ENCODE measurements at places on chromosomes 11 and 22.

DNA sequence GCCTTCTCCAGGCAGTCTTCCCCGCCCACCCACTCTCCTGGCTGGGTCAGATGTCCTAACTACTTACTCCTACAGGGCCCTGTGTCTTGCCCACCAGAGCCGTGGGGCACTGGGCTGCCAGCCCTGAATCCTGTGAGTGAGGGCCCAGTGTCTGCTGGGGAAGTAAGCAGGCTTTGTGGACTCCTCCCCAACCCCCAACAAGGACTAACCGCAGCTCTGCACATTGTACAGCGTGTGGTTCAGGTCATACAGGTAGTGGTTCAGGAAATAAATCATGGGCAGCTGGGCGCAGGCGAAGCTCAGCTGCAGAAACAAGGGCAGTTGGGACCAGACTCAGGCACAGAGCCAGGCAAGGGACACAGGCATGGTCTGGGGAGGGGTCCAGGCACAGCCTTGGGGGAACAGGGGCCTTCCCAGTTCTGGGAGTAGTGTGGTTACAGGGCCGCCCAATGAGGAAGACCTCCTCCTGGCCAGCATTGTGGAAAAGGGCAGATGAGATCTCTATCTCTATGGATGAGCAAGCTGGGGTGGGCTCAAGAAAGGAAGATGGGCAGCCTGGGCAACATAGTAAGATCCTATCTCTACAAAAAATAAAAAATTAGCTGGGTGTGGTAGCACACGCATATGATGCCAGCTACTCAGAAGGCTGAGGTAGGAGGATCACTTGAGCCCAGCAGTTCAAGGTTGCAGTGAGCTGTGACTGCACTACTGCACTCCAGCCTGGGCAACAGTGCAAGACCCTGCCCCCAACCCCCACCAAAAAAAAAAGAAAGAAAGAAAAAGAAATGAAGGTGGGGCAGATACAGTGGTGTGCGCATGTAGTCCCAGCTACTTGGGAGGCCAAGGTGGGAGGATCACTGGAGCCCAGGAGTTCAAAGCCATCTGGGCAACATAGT lies 5.5 kb downstream of the UNC93B1 start:
- DNase-seq: no peak

GRCh38 chr11:116543911-116544475 lies 228.8 kb downstream of the BUD13 start:
- DNase-seq: no peak

DNA sequence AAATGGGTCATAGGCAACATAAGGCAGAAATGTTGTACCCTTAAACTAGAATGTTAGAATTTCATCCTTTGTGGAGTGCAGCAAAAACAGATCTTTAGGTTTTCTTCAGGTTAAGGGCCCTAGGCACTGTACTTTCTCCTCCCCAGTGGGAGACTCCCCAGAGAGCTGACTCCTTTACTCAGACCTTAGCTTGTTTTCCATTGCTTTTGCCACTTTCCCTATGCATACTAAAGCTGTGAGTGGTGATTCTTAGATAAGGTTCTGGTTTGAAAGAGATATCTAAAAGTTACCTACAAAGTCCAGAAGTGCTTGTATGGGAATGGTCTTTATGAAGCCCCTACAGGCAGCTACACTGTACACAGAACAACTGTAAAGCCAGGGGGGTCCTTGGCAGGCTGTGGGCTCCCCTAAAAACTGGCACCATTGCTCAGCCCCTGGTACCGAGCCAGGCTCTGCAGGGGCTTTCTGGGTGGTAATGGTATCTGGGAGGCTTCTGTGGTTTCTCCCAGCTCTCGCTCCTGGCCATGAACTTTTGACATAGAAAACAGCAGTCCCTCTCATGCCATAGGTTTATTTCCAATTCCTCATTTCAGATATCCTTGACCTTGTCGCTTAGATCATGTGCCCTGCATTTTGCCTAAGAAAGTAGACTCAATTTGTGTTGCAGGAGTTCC lies 23.2 kb downstream of the AMOTL1 start:
- DNase-seq: no peak

- DNase-seq: no peak
Observed at GRCh38 chr11:116093481-116094270, 589.5 kb upstream of the CADM1 start.

DNA sequence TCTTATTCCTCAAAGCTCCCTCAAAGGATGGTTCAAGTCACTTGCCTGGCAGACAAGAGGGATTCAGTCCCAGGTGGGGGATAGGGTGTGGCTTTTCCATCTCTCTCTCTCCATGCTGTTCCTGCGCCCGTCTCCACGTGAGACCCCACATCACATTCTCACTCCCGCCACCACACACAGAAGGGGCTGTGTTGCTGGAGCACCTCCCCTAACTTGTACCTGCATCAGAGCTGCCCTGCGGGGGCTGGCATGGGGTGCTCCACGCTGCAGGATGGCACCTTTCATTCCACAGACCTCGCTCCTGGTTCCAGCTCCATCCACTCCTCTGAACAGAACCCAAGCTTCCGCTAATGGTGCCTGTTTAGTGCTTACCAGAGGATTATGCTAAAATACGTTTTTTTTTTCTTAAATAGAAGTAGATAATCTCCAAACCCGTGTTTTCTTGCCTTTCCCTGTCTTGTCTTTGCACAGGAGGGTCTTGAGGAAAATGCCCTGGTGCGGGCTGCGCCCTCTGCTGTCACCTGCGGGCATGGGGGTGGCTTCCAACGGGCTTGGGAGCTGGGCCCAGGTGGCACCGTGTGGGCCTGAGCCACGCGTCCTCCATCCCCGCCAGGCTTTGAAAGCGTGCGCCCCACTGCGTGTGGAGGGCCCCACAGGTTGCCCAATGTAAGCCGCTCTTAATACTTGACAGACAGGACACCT lies 985.6 kb downstream of the BRD1 start:
- DNase-seq: no peak

- peak; percentile 58 for DNase-seq
Observed at GRCh38 chr11:62922653-62923431, 1.7 kb upstream of the CHRM1 start.

- DNase-seq: no peak
Observed at GRCh38 chr11:121692236-121692635, 239.5 kb upstream of the SORL1-AS1 start.

GRCh38 chr22:22156716-22157347 lies 87.8 kb upstream of the VPREB1 start:
- DNase-seq: peak; percentile 45

- no peak for DNase-seq
Observed at GRCh38 chr22:19779011-19779421, 18.4 kb downstream of the TBX1 start.

DNA sequence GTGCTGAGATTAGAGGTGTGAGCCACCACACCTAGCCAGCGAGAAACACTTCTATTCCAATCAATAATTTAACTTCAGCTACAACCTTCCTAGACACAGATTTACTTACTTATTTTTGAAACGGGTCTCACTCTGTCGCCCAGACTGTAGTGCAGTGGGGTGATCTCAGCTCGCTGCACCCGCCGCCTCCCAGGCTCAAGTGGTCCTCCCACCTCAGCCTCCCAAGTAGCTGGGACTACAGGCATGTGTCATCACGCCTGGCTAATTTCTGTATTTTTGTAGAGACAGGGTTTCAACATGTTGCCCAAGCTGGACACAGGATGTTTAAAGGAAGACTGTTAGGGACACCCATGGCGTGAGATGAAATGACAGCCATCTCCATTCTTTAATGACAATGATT lies 61.3 kb downstream of the MICAL3 start:
- DNase-seq: no peak

DNA sequence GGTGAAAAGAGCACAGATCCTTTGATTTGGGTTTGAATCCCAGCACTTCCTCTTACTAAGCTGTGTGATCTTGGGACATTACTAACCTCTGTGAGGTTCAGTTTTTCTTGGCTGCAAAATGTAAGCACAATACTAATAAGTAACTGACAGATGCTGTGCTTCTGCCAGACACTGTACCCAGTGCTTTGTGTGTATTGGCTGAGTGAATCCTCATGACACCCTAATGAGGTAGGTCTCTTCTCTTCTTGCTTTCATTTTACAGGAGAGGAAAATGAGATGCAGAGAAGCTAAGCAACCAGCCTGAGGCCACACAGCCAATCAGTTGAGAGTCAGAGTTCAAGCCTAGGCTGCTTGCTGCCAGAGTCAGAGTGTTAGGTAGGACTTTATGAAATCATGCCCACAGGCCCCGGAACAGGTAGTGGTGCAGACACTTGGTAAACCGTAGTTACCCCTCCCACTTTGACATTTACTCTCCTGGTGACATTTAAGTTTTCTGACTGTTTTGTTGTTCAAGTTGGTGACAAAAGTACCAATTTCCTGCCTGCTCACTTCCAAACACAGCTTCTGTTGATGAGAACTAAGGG lies 21.2 kb downstream of the PTPRJ start:
- peak; percentile 73 for DNase-seq

GRCh38 chr11:61709572-61709971 lies 29.4 kb downstream of the DAGLA start:
- no peak for DNase-seq

DNA sequence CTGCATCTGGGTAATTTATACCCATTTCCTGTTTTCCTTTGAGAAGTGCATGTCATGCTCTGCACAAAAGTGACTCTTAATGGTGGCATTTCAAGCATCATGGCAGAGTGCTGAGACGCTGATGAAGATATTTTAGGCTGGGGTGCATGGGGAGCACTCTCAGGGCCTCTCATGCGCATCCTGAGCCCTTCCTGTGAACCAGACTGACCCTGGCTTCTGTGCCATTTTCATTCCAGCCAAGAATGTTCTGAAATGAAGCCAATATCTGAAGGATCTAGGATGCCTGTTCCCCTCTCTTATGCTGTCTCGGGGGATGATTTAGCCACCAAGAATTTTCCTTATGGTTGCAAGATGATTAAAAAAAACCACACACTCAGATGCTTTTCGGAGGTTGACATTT lies 61.5 kb downstream of the MIAT start:
- DNase-seq: no peak

DNA sequence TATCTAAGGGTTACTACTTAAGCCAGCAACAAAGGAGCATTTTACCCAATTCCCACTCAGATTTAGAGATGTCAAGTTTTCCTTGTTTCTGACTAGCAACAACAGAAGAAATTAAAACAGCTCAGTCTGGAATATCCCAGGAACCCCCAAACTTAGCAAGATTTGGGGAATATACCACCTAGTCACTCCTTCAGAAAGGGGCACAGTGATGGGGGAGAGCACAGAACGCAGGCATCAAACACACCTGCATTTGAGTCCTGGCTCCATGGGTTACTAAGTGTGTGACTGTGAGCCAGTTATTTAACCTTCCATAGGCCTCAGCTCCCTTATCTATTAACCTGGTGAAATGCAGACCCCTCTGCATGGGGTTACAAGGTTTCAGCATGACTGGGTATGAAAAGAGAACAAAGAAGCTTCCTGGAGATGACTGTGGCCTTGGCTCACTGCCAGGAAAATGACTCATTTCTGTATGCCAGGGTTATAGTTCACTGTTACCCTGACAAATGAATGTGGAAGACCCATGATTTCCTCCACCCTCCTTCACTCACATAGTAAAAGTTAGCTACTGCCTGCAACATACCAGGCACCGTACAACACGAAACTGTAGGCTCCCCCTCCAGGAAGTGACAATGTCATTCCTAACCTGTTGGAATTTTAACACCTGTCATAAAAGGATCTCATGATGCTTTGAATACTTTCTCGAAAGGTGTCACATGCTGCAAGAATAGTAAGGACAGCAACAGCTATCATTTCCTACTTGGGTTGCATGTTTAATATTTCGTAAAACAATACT lies 79.6 kb downstream of the ME3 start:
- peak; percentile 92 for DNase-seq

DNA sequence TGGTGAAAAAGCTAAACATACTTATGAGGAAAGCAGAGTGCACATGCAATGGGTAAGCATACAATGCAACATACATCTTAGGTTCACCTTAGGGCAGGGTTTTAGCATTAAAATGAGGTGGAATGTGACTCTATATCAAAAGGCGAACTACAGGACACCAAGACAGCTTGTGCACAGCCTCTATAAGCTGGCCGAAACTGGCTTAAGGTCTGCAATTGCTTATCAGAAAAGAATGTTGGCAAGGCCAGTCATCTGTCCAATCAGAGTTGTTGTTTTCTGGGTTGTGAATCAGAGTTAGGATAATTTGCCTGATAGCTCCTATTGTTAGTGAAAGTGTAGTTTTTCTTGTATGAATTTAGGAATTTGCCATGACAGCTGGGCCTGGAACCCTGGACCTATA lies 76.5 kb downstream of the LRRC4C start:
- no peak for DNase-seq

GRCh38 chr11:77401486-77402217 lies 72.2 kb downstream of the PAK1 start:
- no peak for DNase-seq

DNA sequence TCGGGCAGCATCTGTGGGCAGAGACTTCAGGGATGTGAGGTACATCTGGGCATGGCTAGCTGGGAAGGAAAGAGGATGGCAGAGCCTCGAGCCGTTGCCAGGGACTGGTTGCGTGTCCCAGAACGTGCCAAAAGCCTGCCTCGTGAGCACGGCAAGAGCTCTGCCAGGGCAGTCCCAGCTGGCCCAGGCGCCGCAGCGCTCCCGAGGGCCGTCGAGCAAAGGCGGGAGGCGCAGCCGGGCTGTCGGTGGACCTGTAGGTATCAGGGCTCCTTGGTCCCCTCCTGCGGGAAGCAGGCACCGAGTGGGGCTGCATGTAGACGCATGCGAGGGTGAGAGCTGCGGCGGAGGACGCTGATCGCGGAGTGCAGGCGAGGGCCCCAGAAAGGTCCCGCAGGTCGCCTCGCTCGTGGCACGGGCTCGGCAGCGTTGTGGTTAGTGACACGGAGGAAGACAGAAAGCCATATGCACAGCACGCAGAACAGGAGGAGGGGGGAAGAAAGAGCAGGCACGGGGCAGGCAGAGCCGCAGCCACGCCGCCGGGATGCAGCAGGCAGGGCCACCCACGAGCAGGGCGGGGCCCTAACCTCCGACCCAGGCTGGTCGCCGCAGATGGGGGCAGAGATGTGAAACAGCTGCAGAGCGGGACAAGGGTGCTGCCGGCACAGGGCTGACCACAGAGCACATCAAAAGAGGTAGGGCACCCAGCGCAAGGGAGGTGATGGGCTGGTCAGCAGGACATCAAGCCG lies 18.0 kb downstream of the LSP1 start:
- DNase-seq: no peak

- no peak for DNase-seq
Observed at GRCh38 chr11:119791701-119792151, 62.7 kb upstream of the NECTIN1 start.

- DNase-seq: no peak
Observed at GRCh38 chr22:43994006-43994405, 30.1 kb upstream of the PARVB start.

All from stimulated activated CD4-positive, alpha-beta T cell treated with anti-CD3 and anti-CD28 coated beads, Interleukin-15, amount 100 ng/mL, for 48 hours (primary cell).